Occipital lobe (tissue), 3 donors: ENCODE measurements at places on chromosomes 3 and 15. TPM values are rescaled to one million over a fixed set of nuclear protein-coding genes. Genes with fewer than 3 reads are reported as not detected.
A peak's percentile ranks its signal among the peaks of the same experiment; 100 is the strongest.

The FAM107A gene
- total RNA-seq, result 24.8 TPM

The ADAMTSL3 gene
- 20.6 TPM for total RNA-seq

The STRIT1 gene
- total RNA-seq, result not detected

The ALPK3 gene
- total RNA-seq, result 1.6 TPM

The CIDEC gene
- not detected for total RNA-seq

The CCDC54 gene
- 0.16 TPM for total RNA-seq

The KY gene
- total RNA-seq, result 0.62 TPM

The GOLGA8O gene
- not detected for total RNA-seq

The PRTG gene
- 3.0 TPM for total RNA-seq

The GATM gene
- 150 TPM for total RNA-seq

The GAP43 gene
- total RNA-seq, result 148 TPM

The CSTA gene
- total RNA-seq, result not detected

The SPATA12 gene
- not detected for total RNA-seq

The GMPPB gene
- total RNA-seq, result 10.6 TPM

The TBL1XR1 gene
- 358 TPM for total RNA-seq

GRCh38 chr3:152860736-152861135, 25.8 kb downstream of the P2RY1 start:
- DNase-seq, result no peak

DNA sequence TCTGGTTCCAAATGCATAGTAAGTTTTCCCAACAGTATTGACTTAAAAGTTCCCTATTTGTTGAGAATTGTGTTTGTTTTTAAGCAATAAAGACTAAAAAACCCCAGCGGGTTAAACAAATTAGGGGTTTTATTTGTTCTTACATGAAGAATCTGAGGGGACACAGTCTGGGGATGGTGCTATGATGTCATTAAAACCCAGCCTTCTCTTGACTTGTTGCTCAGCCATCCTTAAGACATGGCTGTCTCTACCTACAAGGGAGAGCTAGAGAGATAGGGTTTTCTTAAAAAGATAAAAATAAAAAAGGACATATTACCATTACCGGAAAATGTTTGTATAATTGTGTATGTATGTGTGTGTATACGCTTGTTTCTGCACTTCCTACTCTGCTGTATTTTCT, 11.7 kb upstream of the ARL14 start:
- no peak for DNase-seq

- DNase-seq, result no peak
These were observed 29.0 kb downstream of the ABHD6 start for GRCh38 chr3:58266577-58266976.

GRCh38 chr15:67066959-67067853, 1.8 kb downstream of the SMAD3 start:
- DNase-seq, result no peak

DNA sequence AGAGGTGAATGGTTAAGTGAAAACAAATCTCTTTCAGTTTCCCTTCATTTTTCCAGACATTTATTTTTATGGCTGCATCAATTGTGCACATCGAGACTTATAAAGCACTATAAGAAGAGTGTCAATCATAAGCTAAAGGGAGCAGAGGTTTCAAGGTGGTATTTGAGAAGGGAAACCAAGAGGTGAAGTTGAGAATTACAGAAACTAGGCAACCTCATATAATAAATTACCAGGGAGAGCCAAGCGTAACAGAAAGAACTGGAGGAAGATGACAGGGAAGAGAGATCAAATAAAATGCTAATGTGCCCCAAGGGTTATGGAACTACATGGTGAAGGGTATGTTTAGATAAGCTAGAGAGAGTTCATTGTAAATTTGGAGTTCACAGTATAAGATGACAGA, 6.3 kb upstream of the CCDC54 start:
- no peak for DNase-seq

- no peak for DNase-seq
These were observed 22.8 kb downstream of the EFCC1 start for GRCh38 chr3:129023909-129024308.

- no peak for DNase-seq
These were observed 22.4 kb upstream of the ALDH1A2 start for GRCh38 chr15:58087871-58088270.

GRCh38 chr3:111859974-111860859, 1.2 kb downstream of the PHLDB2 start:
- DNase-seq, result no peak

GRCh38 chr3:64460877-64461276, 226.9 kb downstream of the ADAMTS9 start:
- no peak for DNase-seq

- no peak for DNase-seq
These were observed 1.6 kb upstream of the P3H2 start for GRCh38 chr3:190122198-190122771.

DNA sequence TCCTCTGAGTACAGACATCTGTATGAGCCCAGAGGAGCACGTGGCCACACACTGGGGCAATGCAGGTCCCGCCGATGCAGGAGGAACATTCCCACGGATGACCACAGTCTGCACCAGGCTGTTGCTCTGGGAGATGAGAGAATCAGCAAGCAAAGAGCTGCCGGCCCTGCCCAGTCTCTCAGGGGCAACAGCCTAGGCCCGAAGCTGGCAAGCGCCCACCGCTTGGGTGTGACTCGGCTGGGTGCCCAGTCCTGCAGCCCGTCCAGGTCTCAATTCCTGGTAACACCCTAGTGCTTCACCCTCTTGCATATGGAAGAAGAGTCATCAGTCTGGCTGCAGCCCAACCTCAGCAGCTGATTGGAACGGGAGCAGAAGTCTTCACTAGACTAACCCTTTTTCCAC, 153.7 kb upstream of the HES1 start:
- peak; percentile 55 for DNase-seq

DNA sequence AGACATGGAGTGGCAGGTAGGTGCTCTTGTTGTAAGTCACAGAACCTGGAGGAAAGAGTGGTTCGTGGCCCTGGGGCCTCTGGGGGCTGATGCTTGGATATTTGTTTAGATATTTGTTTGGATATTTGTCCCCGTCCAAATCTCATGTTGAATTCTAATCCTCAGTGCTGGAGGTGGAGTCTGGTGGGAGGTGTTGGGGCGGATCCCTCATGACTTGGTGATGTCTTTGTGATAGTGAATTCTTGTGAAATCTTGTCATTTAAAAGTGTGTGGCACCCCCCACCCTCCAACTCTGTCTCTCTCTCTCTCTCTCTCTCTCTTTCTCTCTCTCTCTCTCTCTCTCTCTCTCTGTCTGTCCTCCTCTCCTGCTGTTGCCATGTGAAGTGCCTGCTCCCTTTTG, 122.4 kb downstream of the LPP start:
- DNase-seq, result no peak

DNA sequence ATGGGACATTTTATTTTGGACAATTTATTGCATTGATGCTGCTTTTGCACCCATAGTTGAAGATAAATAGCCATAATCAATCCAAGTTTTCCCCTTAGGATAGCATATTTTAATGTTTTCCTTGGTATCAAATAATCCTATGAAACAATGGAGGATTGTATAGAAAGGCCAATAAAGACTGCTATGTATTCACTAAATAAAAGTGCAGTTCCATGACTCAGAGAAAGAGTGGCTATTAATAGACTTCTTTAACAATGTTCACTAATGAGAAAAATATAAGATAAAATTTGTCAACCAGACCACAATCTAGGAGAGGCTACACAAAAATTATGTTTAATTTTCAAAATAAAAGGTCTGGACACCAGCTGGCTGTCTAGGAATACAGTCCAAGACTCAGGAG, 560.9 kb upstream of the AGTR1 start:
- no peak for DNase-seq

- no peak for DNase-seq
These were observed 101.8 kb upstream of the BCHE start for GRCh38 chr3:165938986-165939540.
